ENCODE measurements at places on chromosomes 3 and 15.
A peak's percentile ranks its signal among the peaks of the same experiment; 100 is the strongest.

DNA sequence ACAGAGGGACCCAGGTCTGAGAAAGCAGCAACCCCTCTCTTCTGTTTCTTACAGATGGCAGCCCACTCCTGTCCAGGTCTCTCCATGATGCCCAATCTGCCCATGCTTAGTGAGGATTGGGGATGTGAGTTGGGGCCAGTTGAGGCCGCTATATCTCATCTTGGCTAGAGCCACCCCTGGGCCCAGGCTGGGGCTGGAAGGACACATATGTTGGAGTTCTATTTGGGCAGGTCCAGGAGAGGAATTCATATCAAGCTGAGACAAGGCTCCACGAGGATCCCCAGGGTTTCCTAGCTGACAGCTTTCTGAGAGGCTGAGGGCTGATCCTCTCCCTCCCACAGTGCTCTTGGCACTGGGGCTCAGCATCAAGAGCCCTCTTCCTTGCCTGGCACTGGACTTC, 11.4 kb downstream of the TGM5 start:
- no peak for DNase-seq

DNA sequence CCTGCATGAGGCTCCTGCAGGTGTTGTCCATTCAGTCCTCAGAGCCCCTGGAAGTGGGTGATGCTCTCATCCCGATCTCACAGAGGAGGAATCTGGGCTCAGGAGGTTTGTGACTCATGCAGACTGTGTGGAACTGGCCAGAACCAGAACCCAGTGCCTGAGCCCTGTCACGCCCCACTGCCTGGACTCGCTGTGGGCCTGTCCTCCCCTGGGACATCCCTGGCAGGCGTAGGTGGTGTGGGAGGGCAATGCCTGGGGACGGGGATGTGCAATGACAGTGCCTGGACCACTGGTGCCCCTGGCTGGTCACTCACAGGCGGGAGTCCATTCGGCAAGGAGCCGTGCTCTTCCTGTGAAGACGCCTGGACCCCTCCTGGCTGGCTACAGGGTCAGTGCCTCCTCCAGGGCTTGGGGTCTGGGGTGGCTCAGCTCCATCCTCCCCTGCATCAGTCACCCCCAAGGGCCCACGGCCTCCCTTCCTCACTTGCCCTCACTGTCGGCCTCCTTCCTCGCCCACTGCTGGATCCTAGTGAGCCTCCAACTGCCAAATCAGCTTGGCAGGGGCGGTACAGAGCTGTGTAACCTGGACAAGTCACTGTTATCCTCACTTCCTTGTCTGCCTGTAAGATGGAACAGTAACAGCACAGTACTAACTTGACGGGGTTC, 14.9 kb downstream of the PSTPIP1 start:
- no peak for DNase-seq

- no peak for DNase-seq
These were observed 252.2 kb downstream of the SHQ1 start for GRCh38 chr3:72595927-72596610.

- no peak for DNase-seq
These were observed 14.6 kb upstream of the RPS17 start for GRCh38 chr15:82554849-82555248.

DNA sequence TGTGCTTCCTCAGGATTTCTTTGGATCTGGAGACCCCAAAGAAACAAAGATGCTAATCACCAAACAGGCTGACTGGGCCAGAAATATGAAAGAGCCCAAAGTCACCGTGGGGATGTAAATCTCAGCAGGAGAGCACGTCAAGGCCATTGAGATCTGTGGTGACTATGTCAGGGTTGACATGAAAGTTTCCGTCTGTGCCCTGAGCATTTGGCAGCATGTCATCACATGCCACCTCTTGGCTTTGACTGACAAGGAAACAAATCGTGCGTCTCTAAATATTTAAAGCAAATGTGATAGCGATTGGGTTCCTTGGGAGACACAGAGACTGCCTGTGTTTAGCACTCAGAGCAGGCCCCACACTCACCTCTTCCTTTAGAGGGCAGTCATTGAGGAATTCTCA, 35.2 kb downstream of the EFCAB12 start:
- DNase-seq = no peak

DNA sequence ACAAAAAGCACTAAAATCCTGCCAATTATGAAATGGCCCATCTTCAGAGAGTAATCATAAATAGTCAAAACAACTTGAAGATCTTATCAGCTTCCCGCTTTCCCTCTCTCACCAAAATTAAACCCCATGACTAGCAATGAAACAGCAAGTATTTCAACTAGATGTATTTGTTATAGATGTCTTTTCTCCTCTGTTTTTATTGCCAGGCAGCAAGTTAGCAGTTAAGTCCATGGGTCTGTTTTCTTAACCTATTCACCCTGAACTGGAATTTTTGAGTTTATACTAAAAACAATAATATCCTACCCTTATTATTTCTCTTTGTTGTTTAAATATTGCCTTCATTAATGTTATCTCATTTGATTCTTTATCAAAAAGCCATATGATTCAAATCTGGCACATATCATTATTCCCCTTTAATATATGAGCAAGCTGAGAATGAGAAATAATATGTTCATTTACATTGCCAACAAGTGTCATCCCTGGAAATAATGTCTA, 23.3 kb downstream of the AQP9 start:
- no peak for DNase-seq

GRCh38 chr3:95197661-95198060, 1134.8 kb downstream of the NSUN3 start:
- no peak for DNase-seq

- DNase-seq = no peak
These were observed 168.8 kb upstream of the TOPAZ1 start for GRCh38 chr3:44072601-44073540.

DNA sequence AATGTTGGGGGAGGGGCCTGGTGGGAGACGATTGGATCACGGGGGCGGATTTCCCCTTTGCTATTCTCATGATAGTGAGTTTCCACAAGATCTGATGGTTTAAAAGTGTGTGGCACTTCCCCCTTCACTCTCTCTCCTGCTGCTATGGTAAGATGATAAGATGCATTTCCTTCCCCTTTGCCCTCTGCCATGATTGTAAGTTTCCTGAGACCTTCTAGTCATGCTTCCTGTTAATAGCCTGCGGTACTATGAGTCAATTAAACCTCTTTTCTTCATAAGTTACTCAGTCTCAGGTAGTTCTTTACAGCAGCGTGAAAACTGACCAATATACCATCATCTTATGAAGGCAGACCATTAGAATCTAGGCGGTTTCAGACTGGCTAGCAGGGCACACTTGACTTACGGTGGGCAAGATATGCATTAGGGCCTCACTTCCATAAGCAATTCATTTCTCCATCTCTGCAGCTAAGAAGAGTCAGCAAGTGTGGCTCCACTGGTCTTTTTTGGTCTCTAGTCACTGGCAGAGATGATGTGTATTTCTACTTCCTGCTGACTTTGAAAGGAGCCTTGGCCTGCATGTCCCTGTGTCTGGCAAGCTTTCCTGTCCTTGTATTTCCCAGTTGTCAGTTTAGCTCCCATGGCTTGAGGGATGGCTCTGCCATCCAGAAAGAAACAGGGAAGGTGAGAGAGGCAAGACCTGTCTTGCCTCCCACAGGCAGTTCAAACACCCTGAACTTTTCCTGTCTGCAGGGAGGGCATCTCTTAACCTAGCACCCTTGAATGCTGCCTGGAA, 109.0 kb upstream of the ADAMTS9 start:
- no peak for DNase-seq

DNA sequence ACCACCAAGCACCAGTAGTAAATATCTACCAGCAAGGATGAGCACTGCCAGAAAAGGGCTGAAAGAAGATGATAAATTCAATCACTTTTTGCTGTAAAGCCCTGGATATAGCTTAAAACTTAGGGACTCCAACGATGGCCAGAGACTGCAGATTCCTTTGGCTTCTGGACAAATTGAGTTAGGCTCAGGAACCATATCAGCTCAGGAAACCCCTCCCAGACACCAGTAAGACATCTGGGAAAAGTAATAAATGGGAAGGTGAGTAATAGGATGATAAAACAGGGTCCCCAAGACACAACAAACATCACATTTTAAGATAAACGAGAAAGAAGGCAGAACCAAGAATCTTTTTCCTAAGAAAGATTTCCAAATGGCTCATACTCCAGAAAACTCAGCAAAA, 65.0 kb downstream of the ANP32A start:
- DNase-seq = no peak

DNA sequence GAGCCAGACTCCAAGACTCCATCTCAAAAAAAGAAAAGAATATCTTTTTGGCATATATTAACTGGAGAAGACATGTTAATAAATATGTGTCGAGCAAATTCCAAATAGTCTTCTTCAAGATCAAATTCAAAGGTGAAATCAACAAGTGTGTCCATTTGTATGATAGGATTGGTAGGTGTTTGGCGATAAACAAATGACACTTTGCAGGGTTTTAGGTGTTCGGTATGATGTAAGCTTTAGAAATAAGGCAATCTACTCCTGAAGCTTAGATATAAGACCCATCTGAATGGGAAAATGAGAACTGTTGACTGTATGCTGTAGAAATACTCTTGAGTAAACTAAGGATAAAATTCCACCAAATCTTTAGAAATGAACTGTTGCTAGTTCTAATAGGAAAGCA, 75.8 kb upstream of the FNDC3B start:
- no peak for DNase-seq

DNA sequence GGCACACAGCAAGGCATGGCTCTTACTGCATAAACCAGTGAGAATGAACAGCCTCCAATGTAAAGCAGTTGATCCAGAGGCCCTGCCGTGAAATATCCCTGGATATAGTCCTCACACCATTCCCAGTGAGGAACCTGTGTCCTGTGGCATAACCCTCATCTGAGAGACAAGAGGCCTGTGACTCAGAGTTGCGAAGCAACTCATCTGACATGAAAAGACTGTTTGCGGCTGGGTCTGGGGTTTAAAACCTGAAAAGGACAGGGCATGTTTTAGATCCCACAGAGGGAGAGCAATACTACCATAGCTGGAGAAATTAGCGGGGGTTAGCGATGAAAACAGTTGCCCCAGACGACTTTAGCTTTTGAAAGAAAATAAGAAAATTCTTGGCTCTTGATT, 165.3 kb upstream of the BHLHE40 start:
- DNase-seq = peak; percentile 35

GRCh38 chr3:120276767-120277166, 8.3 kb downstream of the GPR156 start:
- no peak for DNase-seq

GRCh38 chr3:149936812-149937230, 33.9 kb downstream of the PFN2 start:
- peak; percentile 78 for DNase-seq

DNA sequence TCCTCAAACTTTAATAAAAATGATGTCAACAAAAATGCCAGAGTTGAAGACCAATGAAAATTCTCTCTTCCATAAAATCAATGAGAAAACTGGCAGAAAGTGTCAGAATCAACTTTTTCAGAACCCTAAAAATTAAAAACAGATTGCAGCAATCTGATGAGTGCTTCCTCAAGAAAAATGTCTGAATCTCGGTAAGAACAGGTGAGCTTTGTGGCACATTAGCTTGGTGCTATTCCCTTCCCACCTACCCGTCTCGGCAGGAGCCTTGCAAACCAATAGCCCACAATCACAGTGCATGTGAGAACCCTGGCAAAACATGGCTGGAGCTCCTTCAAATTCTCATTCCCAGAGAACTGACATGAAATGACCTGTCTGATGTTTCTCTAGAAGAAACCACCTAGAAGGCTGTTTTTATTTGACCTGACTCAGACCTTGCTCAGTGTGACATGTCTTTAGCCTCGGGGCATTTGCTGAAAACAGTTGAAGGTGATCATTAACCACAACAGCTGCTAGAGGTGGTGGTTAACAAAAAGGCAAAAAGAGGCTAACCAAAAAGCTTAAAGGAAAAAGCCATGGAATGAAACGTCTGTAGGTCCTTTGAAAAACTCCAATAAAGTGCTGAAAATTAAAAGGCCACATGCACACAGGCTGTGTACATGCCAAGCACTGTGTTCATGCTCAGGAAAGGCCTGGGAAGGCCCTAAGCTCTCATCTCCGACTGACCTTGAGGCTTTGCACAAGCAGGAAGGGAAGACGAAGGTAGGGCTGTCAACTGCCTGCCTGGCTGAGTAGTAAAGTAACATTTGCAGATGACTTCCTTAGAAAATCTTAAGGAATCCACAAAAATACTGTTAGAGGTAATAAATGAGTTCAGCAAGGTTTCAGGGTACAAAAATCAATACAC, 253.0 kb upstream of the NSMCE3 start:
- no peak for DNase-seq

- no peak for DNase-seq
These were observed 7.0 kb upstream of the HHATL start for GRCh38 chr3:42709621-42710020.

DNA sequence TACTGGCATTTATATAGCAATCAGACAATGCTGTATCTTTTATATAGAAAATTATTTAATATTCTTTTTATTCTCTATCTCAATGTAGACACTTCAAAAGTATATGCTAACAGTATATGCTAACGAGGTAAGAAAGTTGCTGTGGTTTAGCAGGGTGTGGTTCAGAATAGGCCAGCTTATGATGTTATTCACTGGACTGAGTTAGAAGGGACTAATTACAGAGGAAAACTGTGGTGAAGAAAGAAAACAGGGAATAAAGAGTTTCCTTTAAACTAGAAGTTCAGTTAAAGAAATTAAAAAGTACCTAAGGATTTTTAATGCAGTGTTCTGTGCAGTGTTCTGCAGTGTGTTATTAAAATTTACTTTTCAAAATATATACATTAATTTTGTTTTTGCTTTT, 59.4 kb downstream of the MYO9A start:
- peak; percentile 24 for DNase-seq

- no peak for DNase-seq
These were observed 1233.1 kb downstream of the OTOL1 start for GRCh38 chr3:162729686-162730085.

All from astrocyte of the hippocampus (primary cell).